ENCODE measurements at places on chromosomes 6 and 20. TPM values are rescaled to one million over a fixed set of nuclear protein-coding genes. Genes with fewer than 3 reads are reported as not detected.

- H3K4me1 ChIP-seq, result peaks cover 5% of the 10 kb centered on the region
- H3K36me3 ChIP-seq, result no peaks in the 10 kb centered on the region
- no peak for DNase-seq
- H3K27me3 ChIP-seq, result peaks cover 7% of the 10 kb centered on the region
- no peak overlapping the region for H3K4me3 ChIP-seq
Measured at GRCh38 chr6:3455147-3455568, 1.7 kb downstream of the SLC22A23 start.

DNA sequence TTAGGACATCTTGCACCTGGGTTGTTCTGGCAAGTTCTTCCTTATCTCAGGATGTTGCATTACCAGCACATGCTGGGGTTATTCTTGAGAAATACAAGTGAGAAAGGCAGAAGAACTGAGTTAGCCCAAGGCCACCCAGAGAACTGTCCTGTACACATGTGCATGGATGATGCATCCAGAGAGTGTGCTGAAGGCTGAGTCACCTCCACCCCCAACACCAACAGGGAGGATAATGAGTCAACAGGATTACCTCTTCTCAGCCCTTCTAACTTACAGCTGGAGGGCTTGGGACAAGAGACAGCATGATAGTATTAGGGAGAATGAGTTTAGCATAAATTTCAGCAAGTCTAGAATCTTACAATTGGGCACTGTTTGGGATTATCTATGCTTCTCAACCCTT, 8.5 kb downstream of the SCGN start:
- H3K27ac ChIP-seq, result no peak overlapping the region
- H3K4me1 ChIP-seq, result peaks cover 3% of the 10 kb centered on the region
- peaks cover 2% of the 10 kb centered on the region for H3K27me3 ChIP-seq
- H3K4me3 ChIP-seq, result no peak overlapping the region

GRCh38 chr6:135283926-135284325, 102.8 kb downstream of the MYB start:
- H3K4me1 ChIP-seq, result peaks cover 5% of the 10 kb centered on the region
- no peak overlapping the region for H3K4me3 ChIP-seq
- H3K36me3 ChIP-seq, result no peaks in the 10 kb centered on the region
- no peak for DNase-seq
- no peak overlapping the region for H3K27ac ChIP-seq

GRCh38 chr20:15703171-15703911, 869.9 kb downstream of the KIF16B start:
- no peaks in the 10 kb centered on the region for H3K36me3 ChIP-seq
- peaks cover 24% of the 10 kb centered on the region for H3K4me1 ChIP-seq
- no peak overlapping the region for H3K4me3 ChIP-seq
- DNase-seq, result peak; percentile 85
- H3K27ac ChIP-seq, result peak overlapping the region; percentile 39
- H3K27me3 ChIP-seq, result no peaks in the 10 kb centered on the region

FAM83C gene
- total RNA-seq, result not detected

- H3K4me3 ChIP-seq, result no peak overlapping the region
- H3K4me1 ChIP-seq, result no peaks in the 10 kb centered on the region
- H3K27me3 ChIP-seq, result no peaks in the 10 kb centered on the region
- no peak for DNase-seq
- H3K36me3 ChIP-seq, result no peaks in the 10 kb centered on the region
- no peak overlapping the region for H3K27ac ChIP-seq
Measured at GRCh38 chr6:107361753-107362604, 97.4 kb downstream of the PDSS2 start.

- no peaks in the 10 kb centered on the region for H3K27me3 ChIP-seq
- H3K36me3 ChIP-seq, result no peaks in the 10 kb centered on the region
- no peak overlapping the region for H3K4me3 ChIP-seq
- no peak for DNase-seq
- H3K27ac ChIP-seq, result no peak overlapping the region
Measured at GRCh38 chr6:19880066-19880465, 42.9 kb downstream of the ID4 start.

- DNase-seq, result no peak
- H3K27me3 ChIP-seq, result no peaks in the 10 kb centered on the region
- peaks cover 24% of the 10 kb centered on the region for H3K36me3 ChIP-seq
- H3K4me3 ChIP-seq, result no peak overlapping the region
- H3K4me1 ChIP-seq, result peaks cover 11% of the 10 kb centered on the region
Measured at GRCh38 chr6:41643899-41644269, 5.6 kb downstream of the MDFI start.

KIF6 gene
- not detected for total RNA-seq

DNA sequence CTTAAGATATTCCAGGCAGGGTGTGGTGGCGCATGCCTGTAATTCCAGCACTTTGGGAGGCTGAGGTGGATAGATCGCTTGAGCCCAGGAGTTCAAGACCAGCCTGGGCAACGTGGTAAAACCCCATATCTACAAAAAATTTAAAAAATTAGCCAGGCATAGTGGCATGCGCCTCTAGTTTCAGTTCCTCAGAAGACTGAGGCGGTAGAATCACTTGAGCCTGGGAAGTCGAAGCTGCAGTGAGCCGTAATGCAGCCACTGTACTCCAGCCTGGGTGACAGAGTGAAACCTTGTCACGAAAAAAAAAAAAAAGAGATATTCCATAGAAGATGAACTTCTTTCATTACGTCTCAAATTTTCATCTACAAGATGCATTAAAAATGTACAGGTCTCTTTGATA, 46.7 kb upstream of the ISM1 start:
- no peaks in the 10 kb centered on the region for H3K4me1 ChIP-seq
- no peak overlapping the region for H3K4me3 ChIP-seq
- DNase-seq, result no peak
- H3K27me3 ChIP-seq, result peaks cover 2% of the 10 kb centered on the region
- H3K27ac ChIP-seq, result no peak overlapping the region
- H3K36me3 ChIP-seq, result no peaks in the 10 kb centered on the region

DNA sequence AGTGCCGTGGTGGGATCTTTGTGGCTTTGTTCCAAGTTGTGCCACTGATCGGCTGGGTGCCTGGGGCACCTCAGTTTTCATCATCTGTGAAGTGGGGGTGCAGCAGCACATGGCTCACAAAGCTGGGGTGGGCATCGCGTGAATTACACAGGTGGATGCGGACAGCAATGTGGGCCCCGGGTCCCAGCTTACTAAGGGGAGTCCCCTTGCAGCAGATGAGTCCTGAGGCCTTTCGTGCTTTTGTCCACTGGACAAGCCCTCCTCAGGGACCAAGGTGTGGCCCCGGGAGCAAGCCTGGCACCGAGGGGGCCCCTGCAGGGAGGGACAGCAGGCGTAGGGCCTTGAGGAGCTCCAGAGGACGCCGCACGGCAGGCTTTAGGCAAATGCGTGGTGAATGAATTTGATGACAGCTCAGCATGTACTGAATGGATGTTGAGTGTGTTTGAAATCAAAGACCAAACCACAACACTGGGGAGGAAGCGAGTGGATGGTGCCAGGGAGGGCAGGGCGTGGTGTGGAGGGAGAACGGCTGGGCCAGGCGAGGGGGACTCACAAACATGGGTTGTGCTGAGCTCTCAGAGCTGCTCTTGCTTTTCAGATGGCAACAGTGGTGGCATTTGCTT, 53.2 kb downstream of the IRF4 start:
- H3K27ac ChIP-seq, result no peak overlapping the region
- no peak for DNase-seq
- H3K4me1 ChIP-seq, result no peaks in the 10 kb centered on the region

DNA sequence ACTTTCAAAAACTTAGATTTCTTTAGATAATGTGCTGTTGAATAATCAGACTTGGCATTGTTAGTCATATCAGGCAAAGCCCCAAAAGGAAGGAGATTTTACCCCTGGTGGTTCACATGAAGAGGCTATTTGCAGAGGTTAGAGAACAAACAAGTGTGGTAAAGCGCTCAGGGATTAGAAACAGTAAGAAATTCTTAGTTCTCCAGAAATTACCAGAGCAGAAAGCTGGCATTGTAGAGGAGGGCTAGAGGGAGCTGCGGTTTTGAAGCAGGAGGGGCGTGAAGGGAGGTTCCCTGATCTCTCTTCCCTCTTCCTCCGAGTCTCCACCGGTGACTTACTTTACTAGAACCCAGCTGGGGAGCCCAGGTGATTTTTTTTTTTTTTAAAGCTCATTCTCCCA, 10.2 kb downstream of the MYO6 start:
- no peak for DNase-seq
- no peaks in the 10 kb centered on the region for H3K36me3 ChIP-seq
- H3K4me3 ChIP-seq, result no peak overlapping the region
- H3K27ac ChIP-seq, result no peak overlapping the region

All from endothelial cell of umbilical vein (primary cell).